ENCODE measurements at places on chromosomes 13 and 19.
A peak's percentile ranks its signal among the peaks of the same experiment; 100 is the strongest.

- DNase-seq: no peak
These were observed 8.1 kb downstream of the PTGIR start for GRCh38 chr19:46616631-46617322.

DNA sequence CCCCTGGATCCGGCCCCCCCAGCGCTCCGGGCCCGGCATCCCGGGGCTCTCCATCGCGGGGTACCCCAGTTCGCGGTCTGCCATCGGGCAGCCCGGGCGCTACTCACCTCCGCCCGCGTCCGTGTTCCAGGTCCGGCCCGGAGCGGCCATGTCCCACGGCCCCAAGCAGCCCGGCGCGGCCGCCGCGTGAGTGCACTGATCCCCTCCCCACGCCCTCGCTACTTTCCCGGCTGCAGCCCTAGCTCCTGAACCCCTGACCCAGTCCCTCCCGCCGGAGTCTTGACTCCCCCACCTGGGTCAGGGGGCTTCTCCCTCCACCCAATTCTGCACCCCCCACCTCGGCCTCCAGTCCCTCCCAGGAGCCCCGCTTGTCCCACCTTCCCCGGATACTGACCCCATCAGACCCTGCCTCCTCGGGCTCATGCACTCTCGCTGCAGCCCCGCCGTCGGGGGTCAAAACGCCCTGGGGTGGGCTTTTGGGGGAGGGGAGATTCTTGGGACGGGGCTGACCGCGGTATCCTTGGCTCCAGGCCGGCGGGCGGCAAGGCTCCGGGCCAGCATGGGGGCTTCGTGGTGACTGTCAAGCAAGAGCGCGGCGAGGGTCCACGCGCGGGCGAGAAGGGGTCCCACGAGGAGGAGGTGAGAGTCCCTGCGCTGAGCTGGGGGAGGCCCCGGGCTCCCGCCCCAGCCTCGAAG, 566 bp downstream of the HMG20B start:
- no peak for DNase-seq

- no peak for DNase-seq
These were observed 20.0 kb downstream of the DOCK9 start for GRCh38 chr13:98957731-98958442.

- DNase-seq: no peak
These were observed 216.5 kb downstream of the RFC3 start for GRCh38 chr13:34034411-34034810.

DNA sequence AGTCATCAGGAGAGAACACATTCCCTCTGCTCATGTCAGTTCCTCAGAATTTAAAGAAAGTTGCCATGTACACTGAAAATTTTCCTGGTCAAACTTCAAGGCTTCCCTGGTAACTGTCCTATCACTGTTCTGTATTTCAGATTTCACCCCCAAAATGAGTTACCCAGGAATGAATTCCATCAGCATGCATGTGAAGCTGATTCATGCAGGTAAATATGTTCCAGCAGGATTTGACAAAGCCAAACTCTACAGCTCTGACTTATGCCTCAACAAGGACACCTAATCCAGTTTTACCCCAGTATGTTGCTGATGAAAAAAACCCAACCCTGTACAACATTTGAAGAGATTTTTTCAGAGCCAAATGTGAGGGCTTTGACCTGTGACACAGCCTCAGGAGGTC, 21.5 kb downstream of the LIG4 start:
- DNase-seq: no peak

DNA sequence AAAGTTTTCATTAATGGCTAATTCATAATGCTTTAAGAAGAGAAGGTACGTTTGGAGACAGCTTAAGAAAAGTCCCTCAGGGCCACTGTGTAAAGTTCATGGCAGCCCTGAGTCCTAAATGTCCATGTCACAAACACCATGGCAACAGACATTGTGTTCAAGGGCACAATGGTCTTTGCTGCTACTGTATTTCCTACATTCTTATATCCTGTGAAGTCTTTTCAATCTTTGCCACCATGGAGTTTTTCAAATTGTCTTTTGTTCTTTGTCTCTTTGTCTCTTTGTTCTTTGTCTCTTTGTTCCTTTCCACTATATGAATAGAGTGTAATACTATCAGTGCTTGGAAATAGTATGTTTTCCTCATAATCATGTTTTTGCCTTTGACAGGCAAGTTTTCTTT, 178.8 kb downstream of the VWA8 start:
- DNase-seq: no peak

DNA sequence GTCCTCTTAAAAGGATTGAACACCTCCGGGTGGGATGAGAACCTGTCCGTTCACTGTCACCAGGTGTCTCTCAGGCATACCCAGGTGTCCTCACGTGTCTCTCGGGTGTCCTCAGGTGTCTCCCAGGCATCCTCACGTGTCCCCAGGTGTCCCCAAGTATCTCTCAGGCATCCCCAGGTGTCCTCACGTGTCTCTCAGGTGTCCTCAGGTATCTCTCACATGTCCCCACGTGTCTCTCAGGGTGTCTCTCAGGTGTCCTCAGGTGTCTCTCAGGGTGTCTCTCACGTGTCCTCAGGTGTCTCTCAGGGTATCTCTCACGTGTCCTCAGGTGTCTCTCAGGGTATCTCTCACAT, 33.8 kb downstream of the ATP4B start:
- no peak for DNase-seq

- peak; percentile 32 for DNase-seq
These were observed 59.7 kb downstream of the SPATA13 start for GRCh38 chr13:24220086-24220703.

Data from GM12892 (cell line).